Endothelial cell of umbilical vein (primary cell): ENCODE measurements at places on chromosomes 2 and 18. TPM values are rescaled to one million over a fixed set of nuclear protein-coding genes. Genes with fewer than 3 reads are reported as not detected.

DNA sequence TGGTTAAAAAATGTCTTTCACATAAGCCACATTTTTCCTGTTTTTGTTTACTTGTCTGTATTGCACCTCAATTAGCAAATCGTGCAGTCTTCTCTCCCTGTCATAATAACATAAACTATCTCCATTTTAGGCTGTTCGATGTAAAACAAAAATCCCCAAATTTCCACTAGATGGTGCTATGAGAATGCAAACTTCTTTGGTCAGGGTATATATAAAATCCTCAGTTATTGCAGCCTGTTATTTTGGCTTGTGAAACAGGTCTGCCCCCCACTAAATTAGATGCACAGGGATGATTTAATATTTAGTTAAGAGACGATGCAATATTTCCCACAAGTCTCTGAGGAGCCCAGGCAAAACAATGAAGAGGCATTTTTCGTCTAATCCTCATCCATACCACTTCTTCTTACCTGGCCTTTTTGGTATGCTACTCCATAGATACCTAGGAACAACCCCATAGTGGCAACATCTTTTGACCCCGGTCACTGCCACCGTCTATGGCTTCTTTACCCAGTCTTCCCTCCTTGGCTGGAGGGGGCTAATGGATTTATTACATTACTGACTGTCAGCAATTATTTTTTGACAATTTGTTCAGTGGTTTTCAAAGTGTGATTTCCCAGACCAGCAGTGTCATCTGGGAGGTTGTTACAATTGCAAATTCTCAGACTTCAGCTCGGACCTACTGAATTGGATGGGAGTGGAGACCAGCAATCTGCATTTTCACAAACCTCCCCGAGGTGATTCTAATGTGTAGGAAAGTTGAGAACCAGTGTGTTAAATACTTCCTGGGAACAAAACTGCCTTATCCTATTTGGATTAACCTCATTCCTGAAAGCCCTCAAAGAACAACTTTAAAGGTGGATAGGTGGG is 117.4 kb upstream of the CWC22 start:
- peak; percentile 54 for DNase-seq

DNA sequence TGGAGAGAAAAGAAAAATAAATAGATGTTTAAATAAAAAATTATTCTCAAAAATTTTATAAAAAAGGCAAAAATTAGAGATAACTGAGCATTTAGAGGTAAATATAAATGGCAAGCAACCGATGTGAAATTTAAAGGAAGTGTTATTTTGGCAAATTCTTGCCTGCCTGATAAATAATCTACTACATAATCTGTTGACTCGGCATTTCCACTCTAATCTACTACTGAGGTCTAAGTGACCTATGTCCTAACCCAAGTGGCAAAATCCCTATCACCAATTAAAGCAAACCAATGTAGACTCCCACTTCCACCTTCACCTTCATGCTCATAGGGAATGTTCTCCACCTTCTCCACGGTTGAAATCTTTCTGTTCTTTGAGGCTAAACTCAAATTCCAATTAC is 1124.1 kb upstream of the CDH2 start:
- DNase-seq: no peak

DNA sequence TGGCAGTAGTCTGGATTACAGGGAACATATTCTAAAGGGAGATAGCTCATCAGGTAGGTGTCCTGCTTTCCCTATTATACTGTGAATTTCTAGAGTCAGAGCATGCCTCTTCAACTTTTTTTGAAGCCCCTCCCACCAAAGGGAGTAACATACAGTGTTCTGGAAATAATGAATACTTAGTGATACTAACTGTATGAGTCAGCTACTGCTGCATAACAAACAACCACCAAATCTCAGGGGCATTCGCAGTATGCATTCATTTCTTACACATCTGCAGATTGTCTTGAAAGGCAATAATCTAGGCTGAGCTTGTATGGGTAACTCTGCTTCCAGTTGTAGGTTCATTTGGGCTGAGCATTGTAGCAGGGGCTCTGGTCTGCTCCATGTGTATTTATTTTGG is 409.7 kb upstream of the SPRED2 start:
- no peak for DNase-seq

DNA sequence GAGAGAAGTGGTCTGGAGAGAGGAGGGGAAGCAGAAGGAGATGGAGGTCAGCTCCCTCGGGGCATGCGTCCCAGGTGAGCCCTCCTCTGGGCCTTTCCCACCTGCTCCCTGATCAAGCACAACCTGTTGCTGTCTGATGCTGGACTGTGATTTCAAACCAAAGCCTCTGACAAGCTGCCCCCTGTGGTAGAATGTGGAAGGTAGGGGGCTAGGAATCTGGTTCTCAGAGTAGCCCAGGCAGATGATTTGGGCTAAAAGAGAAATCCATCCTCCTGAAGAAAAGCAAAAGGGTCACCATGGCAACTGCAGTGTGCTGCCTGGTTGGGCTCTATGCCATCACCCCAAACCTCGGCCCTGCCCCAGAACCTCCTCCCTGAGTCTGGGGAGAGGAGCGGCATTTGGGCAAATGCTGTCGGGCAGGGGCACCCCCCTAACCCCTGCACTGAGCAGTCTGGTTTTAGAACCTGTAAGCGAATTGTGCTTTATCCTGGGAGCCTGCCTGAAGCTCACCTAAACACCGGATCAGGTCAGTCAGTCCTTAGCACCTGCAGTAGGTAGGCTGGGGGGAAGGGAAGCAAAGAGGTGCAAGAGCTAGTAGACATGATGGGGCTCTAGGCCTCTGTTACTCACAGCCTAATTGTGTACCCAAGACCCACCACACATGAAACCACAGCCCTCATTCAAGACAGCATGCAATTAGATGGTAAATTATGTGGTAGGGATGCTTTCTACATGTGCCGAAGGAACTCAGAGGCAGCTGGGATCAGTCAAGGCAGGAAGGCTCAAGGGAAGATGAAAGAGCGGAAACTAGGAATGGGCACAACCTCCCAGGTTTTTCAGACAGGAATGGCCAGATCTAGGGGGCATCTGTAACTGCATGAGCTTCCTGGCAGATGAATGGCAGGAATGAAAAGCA is 83.5 kb downstream of the DNMT3A start:
- DNase-seq: no peak

DNA sequence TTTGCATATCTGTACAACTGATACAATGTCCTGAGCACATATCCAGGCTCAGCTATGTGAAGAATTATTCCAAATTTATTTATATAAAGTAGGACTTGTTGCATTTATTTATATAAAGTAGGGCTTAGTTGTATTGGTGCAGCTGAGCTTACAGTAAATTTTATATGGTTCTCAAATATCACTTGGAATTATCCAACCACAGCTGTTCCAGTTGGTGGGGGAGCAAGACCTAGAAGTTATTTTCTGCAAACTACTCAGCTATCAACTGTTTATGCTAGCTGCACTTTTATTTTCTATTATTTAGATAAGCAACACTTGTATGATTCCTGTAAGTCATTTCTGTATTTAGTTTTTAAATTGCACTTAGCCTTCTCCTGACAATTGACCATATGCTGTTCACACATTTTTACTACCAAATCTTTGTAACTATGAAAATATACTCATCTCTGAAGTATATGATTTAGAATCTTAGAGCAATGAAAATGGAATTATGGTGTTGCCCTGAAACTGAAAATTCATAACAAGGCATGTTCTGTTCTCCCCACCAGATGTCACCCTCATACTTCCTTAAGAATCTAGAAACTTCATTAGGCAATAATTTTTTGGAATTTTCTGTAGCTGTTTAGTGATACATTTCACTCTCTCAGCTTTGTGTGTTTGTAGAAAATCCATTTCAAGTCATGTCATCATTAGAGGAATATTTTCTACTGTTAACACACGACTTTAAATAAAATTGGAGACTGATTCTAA is 157.0 kb upstream of the CBLN2 start:
- DNase-seq: no peak

GRCh38 chr2:204860274-204860673 is 315.0 kb downstream of the PARD3B start:
- no peak for DNase-seq

DES gene
- not detected in 2 replicates for total RNA-seq

LAMA3 gene
- 7.1 and 12.3 TPM in 2 replicates for total RNA-seq

MBD2 gene
- total RNA-seq: 105 and 110 TPM in 2 replicates

POTEJ gene
- 0.24 TPM in 1 of 2 replicates, not detected in the other for total RNA-seq
